ENCODE measurements at places on chromosomes 7 and 10.

DNA sequence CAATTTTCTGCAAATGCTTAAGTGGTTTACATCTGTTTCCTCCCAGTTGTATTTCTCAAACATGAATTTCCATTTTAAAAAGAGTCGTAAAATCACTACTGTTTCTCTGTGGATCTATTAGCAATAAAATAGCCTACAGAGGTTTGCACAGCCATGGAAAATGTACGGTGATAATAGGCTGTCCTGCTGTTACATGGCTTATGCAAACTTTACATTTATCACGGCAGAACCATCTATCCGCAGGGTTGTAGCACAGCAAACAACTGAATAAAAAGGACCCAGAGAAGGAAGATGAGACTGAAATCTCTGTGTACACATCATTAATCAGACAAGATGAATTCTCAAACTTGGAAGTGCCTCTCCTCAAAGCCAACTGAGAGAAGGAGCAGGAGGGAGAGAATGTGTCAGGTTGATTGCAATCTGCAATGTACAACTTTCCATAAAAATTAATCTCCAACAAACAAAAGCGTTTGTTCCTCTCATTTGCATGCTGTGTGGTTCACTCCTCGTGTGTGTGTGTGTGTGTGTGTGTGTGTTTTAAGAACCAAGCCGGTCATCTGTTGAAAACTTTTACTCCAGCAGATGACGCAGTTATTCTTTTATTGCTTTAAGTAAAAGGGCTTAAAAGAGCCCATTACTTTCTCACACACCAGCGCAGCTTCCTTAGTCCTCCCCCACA, 279.3 kb downstream of the SKAP2 start:
- peak; percentile 88 for DNase-seq

DNA sequence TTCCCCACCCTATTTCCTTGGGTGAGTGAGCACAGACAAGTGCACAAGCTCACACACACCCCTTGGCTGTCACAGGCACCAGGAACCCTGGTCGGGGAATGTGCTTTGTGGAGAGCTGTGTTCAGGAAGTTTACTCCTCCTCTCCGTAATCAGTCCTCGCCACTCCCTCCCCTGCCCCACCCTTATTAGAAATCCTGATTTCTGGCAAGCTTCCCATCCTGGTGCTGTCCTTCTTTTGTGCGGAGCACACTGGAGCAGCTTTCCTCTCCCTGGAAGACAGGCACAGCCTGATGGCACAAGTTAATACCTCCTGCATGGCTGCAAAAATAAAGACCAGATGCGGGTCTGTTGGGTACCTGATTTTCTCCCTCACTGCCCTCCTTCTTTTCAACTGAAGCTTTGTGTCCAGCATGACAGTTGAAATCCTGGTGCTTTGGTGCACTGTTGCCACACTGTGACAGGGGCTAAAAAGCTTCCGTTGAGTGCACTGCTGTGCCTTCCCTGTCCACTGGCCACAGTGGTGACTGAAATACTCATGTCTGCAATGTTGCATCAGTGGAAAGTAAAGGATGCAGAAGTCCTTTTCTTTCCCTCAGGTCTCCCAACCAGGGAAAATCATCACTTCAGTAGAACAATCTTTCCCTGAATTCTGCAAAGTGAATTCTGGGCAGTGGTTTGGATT, 55.0 kb downstream of the LRRC4 start:
- no peak for DNase-seq

- DNase-seq: no peak
Observed at GRCh38 chr7:16561943-16562342, 35.3 kb downstream of the LRRC72 start.

DNA sequence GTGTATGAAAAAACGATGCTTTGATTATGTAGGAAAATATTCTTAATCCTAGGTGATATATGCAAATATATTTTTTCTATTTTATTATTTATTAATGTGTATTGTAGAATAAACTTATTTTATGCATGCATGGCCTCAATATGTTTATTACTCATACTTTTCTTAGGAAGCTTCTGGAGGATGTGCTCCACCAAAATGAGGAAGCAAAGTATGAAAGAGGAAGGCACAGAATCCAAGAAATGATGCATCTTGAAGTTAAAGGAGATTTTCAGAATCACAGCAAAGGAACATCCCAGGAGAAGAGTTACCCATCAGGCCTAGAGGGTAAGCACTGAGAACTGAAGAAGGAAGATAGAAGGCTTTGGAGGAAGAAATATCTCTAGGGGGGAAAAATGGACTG, 35.0 kb upstream of the MRPS16 start:
- no peak for DNase-seq

DNA sequence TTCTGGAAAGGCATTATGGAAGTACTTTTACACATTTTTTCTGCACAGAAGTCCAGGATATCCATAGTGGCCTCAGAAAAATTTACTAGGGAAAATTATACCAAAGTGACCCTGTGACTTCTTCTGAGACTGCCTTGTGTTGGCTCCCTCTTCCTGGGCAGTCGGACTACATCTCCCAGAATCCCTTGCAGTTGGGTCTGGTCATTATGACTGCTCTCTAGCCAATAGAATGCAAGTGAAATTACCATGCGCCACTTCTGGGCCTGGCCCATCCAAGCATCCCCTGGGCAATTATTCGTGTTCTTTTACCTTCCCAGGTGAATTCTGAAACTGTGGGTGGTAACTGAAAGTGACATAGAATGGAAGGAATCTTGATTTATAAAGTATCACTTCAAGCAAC, 430.9 kb downstream of the ACTR3B start:
- peak; percentile 31 for DNase-seq

All from NCI-H1930 (cell line).